H7 (cell line): ENCODE measurements at places on chromosomes 6 and 20.

DNA sequence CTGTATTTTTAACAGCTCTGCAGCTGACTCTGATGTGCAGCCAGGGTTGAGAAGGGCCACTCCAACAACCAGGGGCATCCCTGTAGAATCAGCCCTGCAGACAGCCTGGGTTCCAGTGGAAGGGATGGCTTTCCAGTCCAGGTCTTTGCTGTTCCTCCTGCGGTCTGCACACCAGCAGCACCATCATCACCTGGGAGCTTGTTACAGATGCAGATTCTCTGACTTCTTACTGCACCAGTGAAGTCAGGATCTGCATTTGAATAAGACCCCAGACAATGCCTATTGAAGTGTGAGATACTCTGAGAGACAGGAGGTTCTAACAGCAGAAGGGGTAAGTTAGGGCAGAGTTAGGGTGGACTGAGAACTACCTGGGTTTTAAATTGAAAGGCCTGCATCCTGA, 151.3 kb downstream of the F13A1 start:
- DNase-seq, result peak; percentile 43

DNA sequence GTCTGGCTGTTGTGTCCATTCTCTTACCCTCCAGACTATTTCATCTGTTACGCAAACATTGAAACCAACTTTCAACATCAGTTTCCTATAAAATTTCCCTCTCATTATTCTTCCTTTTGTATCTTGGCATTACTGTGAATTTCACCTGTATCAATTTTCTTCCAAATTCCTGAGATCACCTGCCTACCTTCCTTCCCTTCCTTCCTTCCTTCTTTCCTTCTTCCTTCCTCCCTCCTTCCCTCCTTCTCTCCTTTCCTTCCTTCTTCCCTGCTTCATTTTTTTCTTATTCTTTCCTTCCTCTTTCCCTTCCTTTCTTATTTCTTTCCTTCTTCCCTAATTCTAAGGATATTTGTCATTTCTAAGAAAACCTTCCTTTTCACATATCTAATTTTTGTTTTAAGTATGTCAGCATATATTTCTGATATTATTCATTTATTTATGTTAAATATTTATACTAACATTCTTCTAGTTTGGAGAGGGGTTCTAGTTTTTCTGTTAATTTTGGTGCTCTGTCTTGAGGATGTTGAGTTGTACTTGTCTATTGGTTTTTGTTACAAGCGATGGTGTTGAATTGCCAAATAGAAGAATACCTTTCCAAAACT, 4.8 kb upstream of the SLC17A3 start:
- DNase-seq, result no peak

DNA sequence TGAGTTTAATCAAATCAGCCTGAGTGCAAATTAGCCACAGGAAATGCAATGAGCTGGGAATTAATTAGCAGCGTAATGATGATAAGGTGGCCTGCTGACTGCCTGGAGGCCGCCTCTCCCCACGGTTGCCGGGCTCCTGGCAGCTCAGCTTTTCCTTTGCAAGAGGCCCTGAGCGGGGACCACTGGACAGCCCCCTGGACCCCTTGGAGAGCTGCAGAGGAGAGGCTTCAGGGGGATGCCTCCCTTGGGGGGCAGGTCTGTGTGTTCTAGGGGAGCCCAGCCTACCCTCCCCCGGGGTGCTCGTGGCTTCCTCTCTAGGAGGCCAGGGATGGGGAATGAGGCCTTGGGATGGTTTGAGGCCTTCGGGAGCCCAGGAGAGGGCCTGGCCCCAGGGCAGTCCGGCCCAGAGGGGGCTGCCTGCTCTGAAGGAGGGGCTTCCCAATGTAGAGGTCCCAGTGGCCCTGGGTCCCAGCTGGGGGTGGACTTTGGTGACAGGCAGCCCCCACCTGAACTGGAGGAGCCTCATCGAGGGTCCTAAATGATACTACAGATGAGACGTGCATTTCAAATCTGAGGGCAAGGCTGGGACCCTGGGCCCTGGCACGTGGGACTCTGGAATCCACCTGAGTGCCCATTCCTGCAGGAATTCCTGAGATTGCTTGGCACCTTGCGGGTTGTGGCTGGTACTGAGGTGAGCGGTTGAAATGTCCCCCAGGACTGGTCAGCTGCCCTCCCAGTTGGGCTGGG, 66.4 kb upstream of the BHLHE23 start:
- peak; percentile 63 for DNase-seq

- DNase-seq, result peak; percentile 6
These were observed 109.1 kb downstream of the TSHZ2 start for GRCh38 chr20:53080969-53081871.

GRCh38 chr20:52193886-52194545, 2.4 kb upstream of the ZFP64 start:
- no peak for DNase-seq
